ENCODE measurements at places on chromosomes 7 and 10.

GRCh38 chr7:158550886-158551452 is 36.7 kb downstream of the PTPRN2 start:
- DNase-seq: no peak

DNA sequence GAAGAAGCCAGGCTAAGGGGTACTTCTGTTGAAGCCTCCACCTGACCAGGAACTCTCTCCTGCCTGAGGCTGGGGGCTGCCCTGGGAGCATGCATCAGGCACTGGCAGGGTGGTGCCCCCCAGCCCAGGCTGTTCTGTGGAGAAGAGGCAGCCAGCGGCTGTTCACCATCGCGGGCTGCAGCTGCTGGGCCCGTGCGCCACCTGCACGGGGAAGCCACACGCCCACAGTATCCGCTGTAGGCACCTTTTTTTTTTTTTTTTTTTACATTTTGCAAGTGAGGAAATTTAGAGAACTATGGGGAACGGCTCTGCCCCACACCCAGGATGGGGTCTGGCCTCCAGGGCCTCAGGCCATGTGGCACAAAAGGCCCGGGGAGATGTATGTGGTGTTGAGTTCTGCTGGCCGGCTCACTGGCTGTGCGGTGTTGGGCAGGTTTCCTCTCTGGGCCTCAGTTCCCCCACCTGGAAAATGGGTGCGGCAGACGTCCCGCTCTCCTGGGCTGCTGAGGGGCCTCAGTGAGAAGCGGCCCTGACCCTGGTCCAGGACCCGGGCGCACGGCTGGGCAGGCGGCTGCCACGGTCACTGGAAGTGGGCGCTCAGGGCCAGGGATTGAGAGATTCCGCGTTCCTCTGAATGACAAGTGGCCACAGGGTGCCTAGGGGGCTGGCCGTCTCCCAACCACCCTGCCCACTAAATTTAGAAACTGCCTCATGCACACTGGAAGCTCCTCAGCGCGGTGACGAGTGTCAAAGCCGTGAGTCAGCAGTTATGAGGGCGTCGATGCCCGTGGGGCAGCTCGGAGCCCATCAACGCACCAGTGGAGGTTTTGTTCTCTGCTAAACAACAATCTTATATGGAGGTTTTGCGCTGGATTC is 8.8 kb upstream of the INTS1 start:
- DNase-seq: peak; percentile 62

DNA sequence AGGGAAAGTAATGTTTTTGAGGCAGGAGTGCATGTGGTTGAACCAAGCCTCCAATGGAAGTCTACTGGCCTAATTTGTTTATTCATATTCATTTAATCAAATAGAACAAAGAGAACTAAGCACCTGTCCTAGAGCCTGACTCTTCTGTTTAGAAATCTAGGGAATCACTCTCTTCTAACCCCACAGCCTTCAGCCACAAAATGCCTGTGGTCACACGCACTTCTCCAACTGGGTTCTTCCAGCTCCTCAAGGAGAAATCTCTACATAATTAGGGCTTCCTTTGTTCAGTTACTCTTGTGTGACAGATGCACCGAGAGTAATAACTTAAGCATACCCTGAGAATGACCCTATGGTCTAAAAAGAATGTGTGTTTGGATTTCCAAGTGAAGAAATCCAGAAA is 133.7 kb upstream of the NAMPT start:
- DNase-seq: no peak

DNA sequence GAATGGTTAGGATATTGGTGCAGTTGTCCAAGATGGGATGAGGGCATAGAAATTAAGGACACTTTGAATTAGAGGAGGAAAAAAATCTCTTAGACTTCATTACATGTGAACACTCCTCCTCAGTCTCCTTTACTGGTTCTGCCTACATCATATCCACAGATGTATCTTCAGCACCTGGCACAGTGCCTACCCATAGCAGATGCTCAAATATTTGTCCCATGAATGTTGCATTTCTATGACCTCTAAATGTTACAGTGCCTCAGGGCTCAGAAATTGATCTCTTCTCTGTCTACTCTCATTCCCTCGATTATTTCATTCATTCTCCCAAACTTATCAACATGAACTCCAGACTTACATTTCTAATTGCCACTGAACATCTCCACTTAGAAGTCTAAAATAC is 17.1 kb downstream of the CNNM1 start:
- DNase-seq: no peak

DNA sequence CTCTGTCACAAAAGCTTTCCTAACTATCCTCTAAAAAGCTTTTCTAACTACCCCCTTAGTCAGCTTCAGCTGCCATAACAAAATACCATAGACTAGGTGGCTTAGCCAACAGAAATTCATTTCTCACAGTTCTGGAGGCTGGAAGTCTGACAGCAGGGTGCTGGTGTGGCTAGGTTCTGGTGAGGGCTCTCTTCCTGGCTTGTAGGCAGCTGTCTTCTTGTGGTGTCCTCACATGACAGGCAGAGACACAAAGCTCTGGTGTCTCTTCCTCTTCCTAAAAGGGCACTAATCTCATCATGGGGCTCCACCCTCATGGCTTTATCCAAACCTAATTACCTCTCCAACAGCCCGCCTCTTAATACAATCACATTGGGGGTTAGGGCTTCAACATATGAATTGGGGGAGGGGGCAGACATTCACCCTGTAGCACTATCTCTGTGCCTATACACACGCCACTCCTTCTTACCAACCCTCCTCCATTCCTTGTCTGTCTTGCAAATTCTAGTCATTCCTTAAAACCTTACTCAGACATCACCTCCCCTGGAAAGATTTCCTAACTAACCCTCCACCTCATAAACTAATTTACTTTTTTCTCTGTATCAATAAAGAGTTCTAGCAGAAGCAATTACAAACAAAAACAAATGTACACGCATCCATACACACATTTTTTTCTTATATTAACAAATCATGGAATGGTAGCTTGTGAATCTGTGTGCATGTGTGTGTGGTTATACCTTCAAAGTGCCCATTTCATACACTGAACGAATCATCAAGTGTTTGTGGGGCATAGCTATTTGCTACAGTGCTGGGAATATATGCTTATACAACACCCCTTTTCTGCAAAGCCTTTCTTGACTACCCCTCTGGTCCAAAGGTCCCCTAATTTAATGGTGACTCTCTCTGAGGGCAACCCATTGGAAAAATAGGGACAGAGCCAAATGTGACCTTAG is 26.4 kb downstream of the RHOBTB1 start:
- DNase-seq: no peak

DNA sequence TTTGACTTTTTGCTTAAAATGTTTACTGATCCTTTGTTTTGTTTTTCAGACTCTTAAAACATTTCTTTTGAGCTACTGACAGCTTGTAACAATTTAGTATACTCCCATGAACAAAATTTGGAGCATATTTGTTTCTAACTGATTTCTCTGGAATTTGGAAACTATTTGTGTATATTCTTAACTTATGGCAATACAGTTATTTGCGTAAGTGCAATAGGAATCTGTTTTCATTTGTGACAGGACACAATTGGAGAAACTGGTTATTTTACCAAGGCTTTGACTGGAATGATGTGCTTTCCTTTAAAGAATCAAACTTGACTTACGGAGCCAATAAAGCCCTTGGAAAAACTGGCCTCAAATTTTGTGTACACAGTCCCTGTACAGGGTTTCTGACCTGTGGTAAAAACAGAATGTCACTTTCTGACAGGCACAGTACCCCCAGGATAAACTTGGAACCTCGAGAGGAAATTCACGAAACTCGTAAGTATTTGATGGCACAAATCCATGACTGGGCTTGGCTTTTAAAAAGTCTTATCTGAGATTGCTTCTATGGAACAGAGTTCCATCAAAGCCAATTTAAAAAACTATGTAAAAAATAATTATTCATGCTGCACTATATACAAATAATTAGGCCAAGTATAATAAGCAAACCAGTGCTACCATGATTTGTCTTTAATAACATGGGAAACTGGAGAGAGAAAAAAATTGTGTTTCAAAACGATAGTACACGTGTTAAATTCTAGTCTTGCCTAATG is 70.4 kb downstream of the ST8SIA6 start:
- DNase-seq: no peak

- peak; percentile 89 for DNase-seq
Observed at GRCh38 chr7:92695308-92696261, 105.4 kb upstream of the FAM133B start.

GRCh38 chr7:2465928-2466327 is 10.3 kb downstream of the GRIFIN start:
- no peak for DNase-seq

- DNase-seq: no peak
Observed at GRCh38 chr7:140035400-140036223, 27.1 kb downstream of the PARP12 start.

- no peak for DNase-seq
Observed at GRCh38 chr7:119228482-119228881, 1004.0 kb downstream of the ANKRD7 start.

DNA sequence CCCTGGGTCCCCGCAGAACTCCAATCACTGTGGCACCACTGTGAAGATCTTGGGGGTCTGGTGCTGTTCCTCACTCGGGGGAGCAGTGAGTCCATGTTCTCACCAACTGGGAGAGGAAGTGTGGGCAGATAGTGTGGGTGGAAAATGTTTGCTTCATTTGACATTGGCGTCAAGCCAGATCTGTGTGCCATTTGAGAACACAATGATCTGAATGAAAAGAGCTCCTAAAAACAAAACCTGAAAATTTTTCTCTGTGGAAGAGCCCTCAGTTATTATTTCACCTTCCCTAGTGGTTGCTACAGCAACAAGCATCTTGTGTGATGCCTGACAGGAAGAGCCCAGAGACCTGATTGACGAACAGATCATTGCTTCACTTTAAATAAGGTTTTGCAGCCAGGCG is 125.6 kb downstream of the VIPR2 start:
- no peak for DNase-seq

- peak; percentile 81 for DNase-seq
Observed at GRCh38 chr7:2106924-2107323, 125.8 kb downstream of the MAD1L1 start.

- no peak for DNase-seq
Observed at GRCh38 chr10:26311383-26311940, 94.9 kb downstream of the GAD2 start.

DNA sequence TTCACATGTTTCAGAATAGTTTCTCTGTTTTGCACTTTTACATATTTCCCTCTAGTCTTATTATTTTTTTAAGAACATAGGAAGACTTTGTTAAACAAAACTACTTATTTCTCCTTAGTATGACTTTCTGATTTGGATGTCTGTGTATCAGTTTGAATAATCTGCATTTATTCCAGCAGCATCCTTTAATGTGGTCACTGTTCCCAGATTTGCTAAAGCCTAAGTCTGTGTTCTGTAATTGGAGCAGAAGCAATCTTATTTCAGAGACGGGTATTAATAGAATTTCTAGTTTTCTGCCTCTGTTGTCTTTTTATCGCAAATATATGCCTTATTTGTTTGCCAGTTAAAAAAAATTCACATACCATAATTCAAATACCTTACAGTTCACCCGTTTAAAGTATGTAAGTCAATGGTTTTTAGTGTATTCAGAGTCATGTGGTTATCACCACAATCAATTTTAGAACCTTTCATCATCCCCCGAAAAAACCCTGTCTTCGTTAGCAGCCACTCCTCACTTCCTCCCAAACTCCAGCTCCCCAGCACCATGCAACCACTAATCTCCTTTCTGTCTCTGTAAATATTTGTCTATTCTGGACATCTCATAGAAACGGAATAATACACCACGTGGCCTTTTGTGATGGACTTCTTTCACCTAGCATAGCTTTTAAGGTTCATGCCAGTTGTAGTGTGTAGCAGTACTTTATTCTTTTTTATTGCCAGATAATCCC is 58.7 kb downstream of the INPP5F start:
- no peak for DNase-seq

GRCh38 chr7:111083413-111083812 is 7.5 kb upstream of the LRRN3 start:
- no peak for DNase-seq

DNA sequence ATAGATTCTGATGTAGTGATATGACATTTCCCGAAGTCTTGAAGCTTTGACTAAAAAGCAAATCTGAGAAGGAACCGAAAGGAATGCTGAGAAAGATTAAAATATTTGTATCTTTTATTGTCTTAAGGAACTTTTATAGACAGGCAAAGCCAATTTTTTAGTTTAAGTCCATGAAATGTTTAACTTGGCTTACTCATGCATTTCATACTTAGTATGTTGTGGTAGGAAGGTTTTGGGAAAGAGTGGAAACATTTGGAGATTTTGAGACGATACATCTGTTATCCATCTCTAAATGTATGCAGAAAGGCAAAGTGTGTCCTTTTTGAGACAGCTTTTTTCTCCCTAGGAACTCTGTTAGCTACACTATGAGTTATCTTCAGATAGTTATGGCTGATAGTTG is 10.1 kb downstream of the TBC1D12 start:
- no peak for DNase-seq

DNA sequence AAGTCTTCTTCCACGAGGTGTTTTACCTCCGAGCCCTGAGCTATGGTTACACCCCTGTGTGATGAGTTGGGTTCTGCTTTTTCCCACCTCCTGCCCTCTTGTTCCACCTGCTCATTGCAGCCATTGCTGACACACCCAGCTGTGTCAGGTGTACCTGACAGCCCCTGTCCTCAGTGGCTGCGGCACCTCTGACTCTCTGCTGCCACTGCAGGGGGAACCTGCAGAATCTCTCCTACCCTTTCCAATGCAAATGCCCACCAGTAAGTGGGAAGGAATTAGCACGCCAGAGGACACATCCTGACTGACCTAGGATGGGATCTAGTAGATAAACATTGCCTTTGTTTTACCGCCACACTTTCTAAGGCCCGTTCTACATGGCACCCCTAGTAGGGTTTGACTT is 600.9 kb upstream of the MKI67 start:
- DNase-seq: no peak

DNA sequence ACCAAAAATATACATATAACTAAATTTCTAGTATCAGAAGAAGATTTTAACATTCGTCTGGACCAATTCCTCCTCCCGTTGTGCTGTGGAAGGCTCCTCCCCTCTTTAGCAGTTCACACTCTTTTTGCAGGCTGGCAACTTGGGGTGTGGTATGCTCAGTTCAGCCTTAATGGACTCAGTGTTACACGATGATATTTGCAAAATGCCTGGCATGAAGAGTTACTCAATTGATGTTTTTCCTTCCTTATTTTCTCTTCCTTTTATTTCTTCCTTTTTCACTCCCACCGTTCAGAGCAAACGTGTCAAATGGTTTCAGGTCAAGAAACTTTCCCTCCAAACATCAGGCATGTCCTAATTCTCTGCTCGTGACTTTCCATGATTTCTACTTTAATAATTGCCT is 248.3 kb downstream of the PHF14 start:
- no peak for DNase-seq

GRCh38 chr10:27382176-27382575 is 121.9 kb upstream of the RAB18 start:
- DNase-seq: no peak

- no peak for DNase-seq
Observed at GRCh38 chr10:103968441-103969391, 1.8 kb downstream of the SLK start.

DNA sequence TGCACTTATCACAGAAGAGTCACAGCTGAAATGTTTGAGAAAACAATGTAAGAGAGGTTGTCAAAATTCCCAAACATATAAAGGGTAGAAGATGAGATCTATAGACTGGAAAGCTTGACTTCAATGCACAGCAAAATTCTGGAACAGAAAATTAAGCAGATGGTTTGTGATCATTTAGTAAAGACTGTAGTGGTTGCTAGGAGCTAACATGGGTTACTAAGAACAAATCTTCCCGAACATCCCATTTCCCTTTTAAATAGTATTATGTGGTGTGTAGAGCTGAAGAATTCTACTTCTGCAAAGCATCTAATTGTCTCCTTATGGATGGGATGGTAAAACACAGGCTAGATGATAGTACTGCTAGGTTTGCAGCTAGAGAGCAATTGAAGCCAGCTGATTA is 312.3 kb downstream of the CAMK1D start:
- no peak for DNase-seq
